Stimulated activated CD4-positive, alpha-beta T cell treated with anti-CD3 and anti-CD28 coated beads, Interleukin-15, amount 100 ng/mL, for 1 hour (primary cell): ENCODE measurements at places on chromosomes 1 and 21.
A peak's percentile ranks its signal among the peaks of the same experiment; 100 is the strongest.

- no peak for DNase-seq
Observed at GRCh38 chr1:115456441-115456961, 118.5 kb upstream of the NGF start.

GRCh38 chr1:222454782-222455181 lies 93.1 kb downstream of the HHIPL2 start:
- no peak for DNase-seq

- DNase-seq = peak; percentile 86
Observed at GRCh38 chr1:37479255-37480124, 5.1 kb downstream of the ZC3H12A start.

GRCh38 chr1:187275346-187275745 lies 446.6 kb downstream of the PLA2G4A start:
- DNase-seq = no peak

- no peak for DNase-seq
Observed at GRCh38 chr1:162145280-162145965, 75.9 kb downstream of the NOS1AP start.

GRCh38 chr21:16377857-16378256 lies 648.1 kb downstream of the USP25 start:
- no peak for DNase-seq

DNA sequence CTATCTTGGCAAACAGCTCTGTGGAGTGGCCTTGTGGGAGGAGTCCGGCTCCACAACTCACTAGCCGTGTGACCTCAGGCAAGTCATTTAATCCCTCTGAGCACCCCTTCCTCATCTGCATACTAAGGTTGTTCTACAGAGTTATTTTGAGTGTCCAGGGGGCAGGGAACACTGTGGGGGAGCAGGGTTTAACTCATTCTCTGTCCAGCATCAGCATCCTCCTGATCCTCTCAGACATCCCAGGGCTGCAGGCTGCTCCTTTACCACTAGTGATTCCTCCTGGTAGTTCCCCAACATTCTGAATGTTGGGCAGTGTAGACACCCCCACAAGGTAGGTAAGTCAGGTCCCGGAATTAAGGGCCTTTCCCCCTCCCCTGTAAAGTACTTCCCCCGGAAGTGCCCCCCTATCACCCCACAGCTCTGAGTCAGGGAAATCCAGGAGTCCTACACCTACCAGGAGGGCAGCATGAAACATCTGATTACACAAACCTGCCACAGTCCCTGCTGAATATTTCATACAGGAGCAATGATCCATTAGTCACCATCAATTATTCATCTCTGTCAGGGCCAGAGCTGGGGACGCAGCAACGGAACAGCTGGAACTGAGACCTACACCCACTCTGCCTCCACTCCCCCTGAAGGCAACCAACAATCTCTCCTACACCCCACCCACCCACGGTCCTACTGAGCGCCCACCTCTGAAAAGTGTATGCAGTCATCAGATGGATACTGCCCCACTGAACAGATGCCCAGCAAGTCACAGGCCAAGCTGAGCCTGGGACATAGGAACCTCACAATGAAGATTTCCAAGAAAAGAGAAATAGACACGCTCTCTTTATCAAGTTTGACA lies 20.5 kb downstream of the SYT2 start:
- no peak for DNase-seq

DNA sequence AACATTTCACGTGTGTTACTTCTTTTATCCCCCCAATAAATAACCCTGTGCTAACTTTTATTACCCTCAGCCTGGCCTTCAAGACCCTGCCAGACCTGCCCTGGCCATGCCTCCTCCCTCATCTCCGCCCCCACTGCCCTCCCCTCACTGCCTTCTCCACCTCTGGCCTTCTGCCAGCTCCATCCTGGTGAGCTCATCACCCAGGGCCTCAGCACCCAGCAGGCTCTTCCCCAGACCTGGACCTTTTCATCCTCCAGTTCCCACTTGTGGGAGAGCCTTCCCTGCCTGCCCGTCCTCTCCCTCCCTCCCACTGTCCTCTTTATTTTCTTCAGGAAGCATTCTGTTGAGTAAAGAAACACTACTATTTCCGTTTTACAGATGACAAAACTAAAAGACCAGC lies 72.0 kb downstream of the SLC66A1 start:
- no peak for DNase-seq

DNA sequence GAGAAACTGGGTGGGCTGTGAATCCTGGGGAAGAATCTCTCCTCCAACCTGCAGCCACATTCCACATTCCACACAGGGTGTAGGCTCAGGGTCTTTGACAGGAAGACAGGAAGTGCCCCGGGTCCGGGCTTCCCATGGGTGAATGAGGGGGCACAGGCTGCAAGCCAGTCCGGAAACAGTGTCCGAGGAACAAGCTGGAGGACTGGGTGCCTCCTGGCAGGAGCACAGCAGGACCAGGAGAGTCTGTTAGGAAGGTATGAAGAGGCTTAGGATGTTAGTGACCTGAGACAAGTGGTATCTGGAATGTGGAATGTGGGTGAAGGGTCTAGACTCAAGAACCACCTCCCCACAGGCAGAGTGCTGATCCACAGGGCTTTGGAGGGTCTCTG lies 121.0 kb upstream of the CD34 start:
- no peak for DNase-seq

DNA sequence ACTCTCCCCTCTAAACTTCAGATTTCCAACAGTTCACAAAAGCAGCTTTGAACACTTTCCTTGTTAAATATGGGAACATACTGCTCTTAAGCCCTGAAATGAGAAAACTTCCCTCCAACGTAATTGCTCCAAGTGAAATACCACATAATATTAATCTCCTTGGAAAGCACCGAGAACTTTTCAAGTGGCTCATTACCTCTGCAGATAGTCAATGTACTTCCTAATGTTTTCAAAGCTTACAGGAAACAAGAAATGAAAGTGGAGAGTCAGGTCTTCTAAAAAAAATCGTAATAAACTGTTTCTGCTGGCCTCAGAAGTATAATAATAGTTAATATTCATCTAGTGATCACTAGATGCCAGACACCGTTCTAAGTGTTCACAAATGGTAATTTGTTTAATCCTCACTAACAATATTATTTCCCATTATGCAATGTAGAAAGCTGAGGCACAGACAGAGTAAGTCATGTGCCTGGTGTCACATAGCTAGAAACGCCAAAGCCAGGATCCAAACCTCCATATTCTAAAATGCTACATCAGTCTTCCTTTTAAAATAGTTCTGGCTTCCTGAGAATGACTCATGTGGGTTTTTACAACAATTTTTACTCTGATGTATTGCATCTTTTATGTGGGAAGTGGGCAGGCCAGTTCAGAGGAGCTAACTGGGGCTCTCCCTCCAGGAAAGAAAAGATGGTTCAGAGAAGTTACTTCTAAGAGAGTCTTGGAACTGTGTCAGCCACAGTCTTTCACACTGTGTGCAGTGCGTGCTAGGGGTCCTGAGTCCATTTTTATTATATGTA lies 177.2 kb downstream of the PLPPR4 start:
- DNase-seq = no peak

DNA sequence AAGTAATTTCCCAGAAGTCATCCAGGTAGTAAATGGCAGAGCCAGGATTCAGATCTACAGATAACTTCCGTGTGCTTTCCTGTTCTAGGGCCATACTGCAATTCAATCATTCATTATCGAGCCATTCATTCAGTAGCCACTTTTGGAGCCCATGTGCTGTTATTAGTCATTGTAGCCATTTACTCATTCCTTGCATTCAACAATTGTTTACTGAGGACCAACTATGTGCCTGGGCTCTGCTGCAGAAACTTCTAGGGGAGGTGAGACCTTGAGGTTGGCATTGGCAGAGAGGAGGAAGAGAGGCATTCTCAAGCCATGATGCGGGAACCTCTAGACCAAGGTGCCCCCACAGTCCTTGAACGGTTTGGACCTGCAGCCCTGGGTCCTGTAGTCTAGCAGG lies 27.9 kb downstream of the EPHB2 start:
- DNase-seq = no peak

DNA sequence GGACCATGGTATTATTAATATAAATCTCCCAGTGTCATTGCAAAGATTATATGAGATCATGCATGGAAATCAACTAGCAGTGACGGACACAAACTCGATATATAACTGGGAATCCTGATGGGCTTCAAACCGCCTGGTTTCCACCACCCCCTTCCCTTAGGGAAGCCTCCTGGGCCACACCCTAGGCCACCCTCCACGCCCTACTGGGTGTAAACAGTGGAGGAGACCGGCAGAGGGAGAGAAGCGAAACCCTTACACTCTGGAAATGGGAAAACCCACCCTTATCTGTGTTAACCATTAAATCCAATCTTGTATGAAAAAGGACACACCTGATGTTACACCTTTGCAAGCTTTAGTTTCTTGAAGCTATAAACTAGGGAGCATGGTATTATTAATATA lies 595 bp upstream of the ZNHIT6 start:
- no peak for DNase-seq

- DNase-seq = no peak
Observed at GRCh38 chr1:59355361-59355760, 58.5 kb downstream of the FGGY start.

GRCh38 chr1:201223852-201224665 lies 33.4 kb downstream of the IGFN1 start:
- DNase-seq = no peak

- DNase-seq = no peak
Observed at GRCh38 chr21:36917471-36918158, 48.9 kb downstream of the HLCS start.
